Fibroblast of skin of right quadriceps (primary cell): ENCODE measurements at places on chromosomes 4 and X.

- DNase-seq, result no peak
Observed at GRCh38 chr4:717601-718320, 12.1 kb downstream of the PCGF3 start.

DNA sequence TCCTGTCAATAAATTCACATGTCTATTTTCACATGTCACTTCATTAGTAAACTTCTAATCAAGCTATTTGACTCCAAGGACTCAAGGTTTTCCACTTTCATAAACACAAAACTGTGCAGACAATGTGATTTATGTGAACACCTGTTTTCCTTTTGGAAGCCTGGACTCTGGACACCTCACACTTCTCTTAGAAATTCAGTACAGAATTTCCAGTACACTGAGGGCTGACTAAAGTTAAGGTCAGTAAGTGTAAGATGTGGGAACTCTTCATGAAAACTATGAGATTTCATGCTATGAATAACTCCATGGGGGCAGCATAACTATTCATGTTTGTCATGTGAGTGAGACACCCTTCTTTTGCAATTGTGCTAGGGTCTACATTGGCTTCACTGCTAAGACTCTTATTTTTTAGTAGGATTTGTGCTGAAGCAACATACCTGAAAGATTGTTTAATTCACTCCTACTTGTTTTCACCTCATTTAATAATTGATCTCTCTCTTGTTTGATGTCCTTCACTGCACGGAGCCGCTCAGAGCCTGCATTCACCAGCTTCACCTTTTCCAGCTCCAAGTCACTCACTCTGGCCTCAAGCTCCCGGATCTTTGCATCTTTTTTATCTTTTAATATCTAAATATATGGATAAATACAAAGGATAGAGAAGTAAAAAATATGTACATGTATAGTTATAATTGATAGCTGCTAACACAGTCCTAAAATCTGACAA, 55.3 kb downstream of the STBD1 start:
- no peak for DNase-seq

GRCh38 chrX:12877386-12877785, 10.5 kb downstream of the TLR7 start:
- no peak for DNase-seq

- peak; percentile 12 for DNase-seq
Observed at GRCh38 chr4:38323141-38323641, 340.8 kb upstream of the KLF3 start.

DNA sequence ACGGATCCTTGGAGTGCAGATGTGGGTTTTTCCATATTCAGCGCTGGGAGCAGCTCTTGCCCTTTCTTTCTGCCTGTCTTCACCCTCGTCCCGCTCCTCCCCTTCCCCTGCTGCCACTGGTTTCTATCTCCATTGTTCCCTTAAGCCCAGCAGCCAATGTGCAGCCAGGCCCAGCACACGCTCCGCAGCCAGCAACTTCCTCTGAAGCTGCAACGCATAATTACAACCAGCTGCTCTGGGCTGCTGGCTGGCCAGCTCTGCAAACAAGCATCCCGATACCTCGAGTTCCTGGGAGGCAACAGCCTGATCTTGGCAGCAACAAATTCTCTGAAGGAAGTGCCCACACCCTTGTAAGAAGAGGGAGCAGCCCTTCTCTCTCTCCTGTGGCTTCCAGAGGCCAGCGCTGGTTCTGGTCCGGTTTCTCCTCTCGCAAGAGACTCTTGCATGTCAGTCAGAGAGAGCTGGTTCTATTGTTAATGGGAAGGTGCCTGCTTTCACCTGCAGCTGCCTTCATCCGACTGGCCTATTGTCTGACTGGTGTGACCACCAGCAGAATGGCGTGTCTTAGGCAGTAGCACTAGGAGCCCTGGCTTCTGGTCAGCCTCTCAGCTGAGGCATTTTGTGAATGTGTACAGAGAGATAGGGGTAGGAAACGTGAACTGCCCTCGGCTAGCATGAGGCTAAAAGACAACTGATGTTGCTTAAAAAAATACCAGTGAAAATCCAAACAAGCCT, 83.8 kb upstream of the MAML3 start:
- peak; percentile 97 for DNase-seq
